ENCODE measurements at places on chromosomes 3 and 15.
A peak's percentile ranks its signal among the peaks of the same experiment; 100 is the strongest.

DNA sequence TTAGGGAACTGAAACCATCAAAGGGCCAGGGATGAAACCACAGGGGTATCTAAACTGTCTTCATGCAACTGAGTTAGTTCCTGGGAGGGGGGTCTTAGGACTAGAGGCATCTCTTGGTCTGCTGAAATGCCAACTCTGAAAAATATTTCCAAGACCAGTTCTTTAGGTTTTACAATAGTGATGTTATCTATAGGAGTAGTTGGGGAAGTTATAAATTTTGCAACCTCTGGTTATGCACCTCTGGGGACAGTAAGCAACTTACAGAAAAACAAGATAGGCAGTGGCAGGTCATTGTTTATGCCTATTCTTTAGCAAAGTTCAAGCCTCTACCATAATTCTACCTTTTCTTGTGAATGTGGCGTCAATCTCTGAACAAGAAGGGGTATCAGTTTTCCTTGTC lies 60.5 kb upstream of the MINAR1 start:
- no peak for DNase-seq

- DNase-seq: no peak
Observed at GRCh38 chr3:178042376-178042775, 493.9 kb upstream of the KCNMB2 start.

DNA sequence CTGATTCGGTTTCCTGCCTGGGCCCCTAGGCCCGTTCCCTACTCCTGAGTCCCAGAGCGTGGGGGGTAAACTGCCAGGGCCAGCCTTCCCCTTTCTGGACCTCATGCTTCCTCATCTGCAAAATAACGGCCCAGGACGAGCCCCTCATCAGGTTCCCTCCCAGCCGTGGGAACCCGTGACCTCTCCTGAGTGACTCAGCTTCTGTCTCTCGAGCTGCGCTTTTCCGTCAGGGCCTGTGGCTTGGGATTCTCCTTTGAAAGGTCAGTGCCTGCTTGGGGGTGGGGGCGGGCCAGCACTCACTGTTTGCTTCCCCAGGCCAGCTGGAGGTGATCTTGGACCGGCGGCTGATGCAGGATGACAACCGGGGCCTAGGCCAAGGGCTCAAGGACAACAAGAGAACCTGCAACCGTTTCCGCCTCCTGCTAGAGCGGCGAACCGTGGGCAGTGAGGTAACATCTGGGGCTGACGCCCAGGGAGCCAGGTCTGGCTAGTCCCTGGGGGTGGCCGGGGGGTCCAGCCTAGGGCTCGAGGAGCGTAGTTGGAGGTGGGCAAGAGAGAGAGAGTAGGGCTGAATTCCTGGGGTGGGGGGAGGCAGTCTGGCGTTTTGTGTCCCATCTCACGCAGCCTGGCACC lies 12.8 kb downstream of the MAN2A2 start:
- DNase-seq: no peak

- peak; percentile 53 for DNase-seq
Observed at GRCh38 chr3:155079468-155079745, 712 bp upstream of the MME start.

GRCh38 chr15:76345880-76346668 lies 9.5 kb downstream of the ISL2 start:
- DNase-seq: no peak
